DMS79 (cell line): ENCODE measurements at places on chromosomes 12 and 14.

- DNase-seq, result no peak
These were observed 81.4 kb upstream of the KRAS start for GRCh38 chr12:25332143-25332542.

GRCh38 chr14:95296966-95297365 is 22.7 kb downstream of the CLMN start:
- no peak for DNase-seq

- no peak for DNase-seq
These were observed 516 bp downstream of the NINJ2 start for GRCh38 chr12:662566-663292.

DNA sequence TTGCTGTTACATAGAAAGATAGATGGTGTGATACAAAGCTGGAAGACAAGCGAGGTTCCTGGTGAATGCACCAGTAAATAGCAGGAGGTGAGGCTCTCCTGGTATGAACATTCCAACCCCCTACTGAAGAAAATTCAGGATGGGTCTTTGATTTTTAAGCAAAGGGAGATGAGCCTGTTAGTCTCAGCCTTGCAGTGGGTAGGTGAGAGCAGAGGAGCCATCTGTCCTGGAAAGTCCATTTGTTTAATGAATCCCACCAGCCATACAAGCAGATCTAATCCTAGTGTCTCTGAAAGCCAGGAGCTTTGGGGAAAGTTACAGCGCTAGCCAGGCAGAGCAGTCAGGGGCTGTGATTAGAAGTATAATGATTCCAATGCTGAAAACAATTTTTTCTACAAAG is 234.8 kb upstream of the FOXN3 start:
- no peak for DNase-seq

- no peak for DNase-seq
These were observed 131.9 kb downstream of the HMGA2 start for GRCh38 chr12:65956056-65956738.

- DNase-seq, result no peak
These were observed 149.1 kb downstream of the KLHL28 start for GRCh38 chr14:44812672-44813071.

DNA sequence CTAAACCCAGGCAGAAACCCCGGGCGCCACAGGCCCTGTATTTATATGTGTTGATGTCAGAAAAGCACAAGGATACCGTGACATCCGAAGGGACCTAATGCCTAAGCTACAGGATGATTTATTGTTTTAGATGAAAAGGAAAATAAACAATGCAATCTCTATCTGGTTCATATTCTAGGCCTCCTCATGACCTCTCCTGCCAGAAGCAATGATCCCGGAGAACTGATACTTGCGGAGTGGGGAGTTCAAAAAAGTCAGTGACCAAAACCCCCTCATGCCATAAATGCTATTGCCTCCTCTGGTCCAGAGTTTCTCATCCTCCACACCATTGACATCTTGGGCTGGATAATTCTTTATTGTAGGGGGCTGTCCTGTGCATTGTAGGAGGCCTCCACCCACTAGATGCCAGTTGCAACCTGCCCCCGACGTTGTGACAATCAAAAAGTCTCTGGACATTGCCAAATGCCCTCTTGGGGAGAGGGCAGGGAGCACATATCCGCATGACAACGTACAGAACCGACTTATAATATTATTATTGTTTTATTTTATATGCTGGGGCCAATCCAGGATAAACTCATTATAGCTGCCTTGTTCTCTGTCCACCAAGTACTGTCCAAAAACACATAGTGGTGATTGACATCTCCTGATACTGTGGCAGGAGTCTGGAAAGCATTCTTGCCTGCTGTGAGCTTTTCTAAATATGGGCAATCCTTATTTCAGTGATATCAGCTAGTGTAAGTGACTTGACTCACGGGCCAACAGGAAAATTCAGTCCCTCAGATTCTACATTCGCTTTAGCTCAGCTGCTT is 1.1 kb upstream of the CSRP2 start:
- DNase-seq, result no peak
